ENCODE measurements at places on chromosomes 3 and 15.

DNA sequence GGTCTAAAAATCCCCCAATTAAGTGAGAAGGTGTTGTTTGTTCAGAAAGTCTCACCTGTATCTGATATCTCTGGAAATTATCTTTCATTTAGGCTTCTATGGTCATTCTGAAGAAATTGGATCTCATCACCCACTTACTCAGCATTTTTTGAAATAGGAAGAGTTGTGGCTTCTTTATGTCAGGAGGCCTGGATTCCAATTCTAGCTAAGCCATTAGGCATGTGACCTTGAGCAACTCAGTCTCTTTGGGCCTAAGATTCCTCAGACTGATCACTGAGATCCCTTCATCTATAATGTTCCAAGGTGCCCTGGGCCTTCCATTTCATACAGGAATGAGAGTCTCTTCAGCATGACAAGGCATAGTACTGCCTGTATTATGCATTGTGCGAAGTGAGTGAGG, 70.3 kb downstream of the ARHGEF26 start:
- DNase-seq = no peak

DNA sequence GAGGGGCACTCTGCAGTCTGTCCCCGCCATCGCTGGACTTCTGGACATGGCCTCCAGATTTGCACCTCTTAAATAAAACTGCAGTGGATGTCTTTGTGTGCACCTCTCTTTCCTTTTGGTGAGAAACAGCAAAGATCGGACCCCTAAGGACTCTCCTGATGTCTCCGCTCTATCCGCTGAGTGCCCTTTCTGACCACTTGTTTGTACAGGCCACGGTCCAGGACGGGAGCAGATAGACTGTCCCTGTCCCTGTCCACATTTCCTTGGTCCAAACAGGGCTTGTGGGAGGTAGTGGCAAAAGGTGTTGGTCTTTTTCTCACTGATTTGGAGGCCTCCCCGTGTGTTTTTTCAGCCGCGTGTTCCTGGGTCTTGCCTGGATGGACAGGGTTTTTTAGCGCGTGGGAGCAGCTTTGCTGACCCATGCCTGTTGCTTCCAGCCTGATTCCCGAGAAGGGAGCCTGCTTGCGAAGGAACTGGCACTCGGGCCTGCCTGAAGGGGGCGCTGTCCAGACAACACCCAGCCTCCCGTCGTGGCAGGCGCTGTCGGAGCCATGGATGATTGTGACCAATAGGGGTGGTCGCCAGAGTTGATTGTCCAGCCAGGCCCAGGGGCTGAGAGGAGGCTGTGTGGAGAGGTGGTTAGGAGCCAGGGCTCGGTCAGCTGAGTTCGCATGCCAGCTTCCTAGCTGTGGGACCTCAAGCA, 13.2 kb upstream of the STAB1 start:
- no peak for DNase-seq

DNA sequence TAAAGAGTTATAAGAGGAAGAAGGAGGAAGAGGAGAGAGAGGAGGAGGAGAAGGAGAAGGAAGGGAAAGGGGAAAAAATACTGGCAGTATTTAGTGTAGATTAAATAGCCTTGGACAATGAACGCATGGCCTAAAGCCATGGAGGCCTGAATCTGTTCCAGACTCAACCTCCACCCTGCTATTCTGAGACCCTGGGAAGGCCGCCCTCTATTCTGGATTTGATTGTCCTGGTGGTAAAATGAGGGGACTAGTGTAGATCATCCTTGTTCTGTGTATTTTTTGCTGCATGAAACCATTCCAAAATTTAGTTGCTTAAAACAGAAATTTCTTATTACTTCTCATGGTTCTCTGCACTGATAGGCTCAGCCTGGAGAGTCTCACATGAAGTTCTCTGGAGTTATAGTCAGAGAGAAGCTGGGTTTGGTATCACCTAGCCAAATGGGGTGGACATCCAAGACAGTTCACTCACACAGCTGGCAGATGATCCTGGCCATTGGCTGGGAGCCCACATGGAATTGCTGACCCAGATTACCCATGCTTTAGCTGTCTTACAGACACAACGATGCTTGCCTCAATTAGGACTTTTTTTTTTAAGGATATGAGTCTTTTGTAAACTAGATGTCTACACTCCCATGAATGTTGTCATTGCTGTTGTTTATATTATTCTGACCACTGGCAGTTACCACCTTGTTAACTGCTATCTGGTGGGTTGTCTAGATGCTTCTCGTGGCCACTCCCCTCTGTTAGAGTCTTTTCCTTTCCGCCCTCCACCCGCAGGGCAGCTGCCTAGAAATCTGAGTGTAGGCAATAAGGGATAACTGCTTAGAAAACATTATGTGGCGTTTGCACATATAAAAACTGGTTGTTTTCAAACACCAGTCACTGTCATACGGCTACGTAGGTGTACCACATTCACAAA, 149.9 kb downstream of the SST start:
- no peak for DNase-seq

DNA sequence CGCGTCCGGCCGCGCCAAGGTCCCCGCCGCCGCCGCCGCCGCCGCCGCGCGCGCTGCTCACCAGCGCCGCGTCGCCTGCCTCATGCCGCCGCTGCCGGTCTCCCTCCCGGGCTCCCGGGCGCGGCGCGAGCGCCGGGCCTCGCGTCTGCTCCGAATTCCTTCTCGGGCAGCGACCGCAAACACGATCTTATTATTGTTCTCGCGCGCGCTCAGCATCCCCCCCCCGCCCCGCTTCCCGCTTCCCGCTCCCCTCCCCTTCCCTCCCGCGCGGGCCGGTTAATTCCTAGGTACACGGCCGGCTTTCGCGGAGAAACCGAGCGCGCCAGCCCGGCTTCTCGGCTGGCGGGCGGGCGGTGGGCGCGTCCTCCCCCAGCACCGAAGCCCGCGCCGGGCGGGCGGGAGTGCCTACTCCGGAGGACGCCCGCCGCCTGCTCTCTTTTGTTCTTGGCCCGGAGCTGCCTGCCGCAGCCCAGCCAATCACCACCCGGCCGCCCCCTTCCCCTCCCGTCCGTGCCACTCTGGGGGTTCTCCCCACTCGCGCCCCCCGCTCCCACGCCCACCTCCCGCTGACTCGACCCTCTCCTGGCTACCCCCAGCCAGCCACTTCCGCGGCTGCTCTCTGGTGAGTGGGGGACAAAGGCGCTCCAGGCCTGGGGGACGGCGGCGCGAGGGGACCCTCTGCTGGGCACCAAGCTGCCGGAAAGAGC, at the start of gene HDGFL3:
TSS of gene HDGFL3 (minus strand) at position 164 of the 707 bp plus-strand sequence. CDS start 409 bp downstream, outside the sequence.
- no peak for DNase-seq

DNA sequence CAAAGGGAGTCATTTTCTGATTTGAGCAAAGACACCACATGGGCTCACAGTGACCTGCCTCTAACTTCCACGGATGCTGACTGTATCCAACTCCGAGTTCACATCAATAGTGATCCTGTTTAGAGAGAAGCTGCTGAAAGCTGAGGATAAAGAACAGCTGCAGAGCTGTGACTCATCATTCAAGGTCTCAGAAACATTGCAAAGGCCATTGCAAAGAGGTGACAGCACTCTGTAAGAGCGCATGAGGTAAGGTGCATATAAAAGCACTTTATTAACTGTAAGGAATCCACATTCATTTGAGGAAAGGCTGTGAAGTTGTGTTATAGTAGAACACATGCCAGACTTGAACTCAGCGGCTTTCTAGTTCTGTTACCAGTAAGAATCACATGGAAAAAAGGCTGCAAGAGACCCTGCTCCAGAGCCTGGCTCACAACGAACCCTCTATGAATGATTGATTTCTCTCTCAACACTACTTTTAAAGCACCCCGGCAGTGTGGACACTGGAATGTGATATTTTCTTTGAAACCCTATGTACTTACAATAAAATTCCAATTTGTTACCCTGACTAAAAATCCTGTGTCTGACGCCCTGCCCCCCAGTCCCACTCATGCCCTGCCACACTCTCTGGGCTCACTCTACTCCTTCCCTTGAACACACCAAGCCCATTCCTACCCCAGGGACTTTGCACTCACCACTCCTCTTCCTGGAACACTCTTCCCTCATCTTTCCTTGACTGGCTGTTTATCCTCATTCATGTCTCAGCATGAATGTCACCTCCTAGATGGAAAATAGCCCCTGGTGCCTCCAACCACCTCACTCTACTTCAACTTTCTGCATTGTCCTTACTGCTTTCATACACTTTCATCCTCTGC, 111.2 kb downstream of the LSM3 start:
- DNase-seq = peak; percentile 31

DNA sequence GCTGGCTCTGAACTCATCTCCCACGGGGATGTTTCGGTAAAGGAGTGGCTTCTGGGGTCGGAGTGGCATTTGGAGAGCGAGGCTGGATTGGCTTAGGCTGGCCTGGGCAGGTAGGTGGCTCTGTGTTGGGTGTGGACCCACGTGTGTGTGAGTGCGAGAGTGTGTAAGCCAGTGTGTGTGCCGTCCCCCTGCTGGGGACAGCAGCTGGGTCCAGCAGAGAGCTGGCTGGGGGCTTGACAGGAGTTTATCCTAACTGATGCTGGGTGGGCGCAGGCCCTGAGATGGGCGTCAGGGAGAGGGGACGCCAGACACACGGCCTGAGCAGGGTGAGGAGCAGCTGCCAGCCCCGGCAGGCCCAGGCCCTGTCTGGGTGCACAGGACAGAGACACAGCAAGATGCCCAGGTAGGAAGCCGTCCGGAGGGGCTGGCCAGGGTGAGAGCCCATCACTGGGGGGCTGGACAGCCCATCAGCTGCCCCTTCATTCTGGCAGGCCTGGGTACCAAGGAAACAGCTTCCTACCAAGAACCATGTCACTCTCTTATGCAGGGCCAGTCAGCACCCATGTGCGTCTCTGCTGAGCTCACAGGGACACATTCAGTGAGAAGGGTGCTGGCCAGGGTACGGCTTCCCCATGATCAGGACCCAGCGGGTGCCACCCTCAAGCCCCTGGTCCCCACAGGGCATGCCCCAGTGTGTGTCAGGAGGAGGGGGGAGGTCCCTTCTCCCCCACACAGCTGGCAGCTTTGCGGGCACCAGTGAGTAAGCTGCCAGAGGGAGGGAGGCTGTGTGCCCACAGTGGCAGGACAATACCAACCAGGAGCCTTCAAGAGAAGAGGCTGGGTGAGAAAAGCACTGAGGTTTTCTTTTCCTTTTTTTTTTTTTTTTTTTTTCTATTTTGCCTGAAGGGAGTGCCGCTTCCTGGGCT, 1.1 kb downstream of the PAK6 start:
- DNase-seq = no peak

- DNase-seq = no peak
Measured at GRCh38 chr15:101322016-101322695, 27.1 kb upstream of the SNRPA1 start.

- DNase-seq = no peak
Measured at GRCh38 chr3:134095005-134095404, 65.3 kb upstream of the SLCO2A1 start.

DNA sequence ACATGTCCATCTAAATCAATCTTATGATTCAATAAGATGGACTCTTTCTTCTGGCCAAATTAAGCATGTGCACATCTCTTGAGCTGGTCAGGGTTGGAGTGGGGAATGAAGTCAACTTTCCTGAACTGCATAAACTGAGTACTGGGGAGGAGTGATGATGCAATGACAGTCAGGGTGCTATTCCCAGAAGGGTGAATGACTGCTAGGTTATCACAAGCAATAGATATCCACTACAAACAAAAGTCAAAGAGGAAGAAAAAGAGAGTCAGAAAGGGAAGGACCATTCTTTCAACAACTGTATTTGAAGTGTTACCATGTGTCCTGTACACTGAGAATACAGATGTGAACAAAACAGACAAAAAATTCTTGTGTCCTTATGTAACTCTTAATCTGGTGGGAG, 70.0 kb downstream of the ALCAM start:
- no peak for DNase-seq

DNA sequence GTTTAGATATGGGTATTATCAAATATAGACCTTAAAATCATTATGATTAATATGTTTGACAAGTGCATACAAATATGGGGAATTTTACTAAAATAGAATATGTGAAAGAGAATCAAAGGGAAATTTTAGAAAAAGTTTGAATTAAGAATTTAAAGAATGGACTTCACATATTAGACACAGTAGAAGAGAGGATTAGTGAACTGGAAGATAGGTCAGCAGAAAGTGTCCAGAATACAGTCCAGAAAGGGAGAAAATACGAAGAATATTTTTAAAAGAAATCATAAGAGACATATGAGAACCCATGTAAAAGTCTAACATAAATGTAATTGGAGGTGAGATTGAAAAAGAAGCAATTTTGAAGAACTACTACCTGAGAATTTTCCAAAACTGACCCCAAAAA, 139.9 kb downstream of the DTWD1 start:
- no peak for DNase-seq

- DNase-seq = no peak
Measured at GRCh38 chr3:177149106-177149505, 48.2 kb downstream of the TBL1XR1 start.

- no peak for DNase-seq
Measured at GRCh38 chr15:92773340-92773739, 117.8 kb upstream of the FAM174B start.

- no peak for DNase-seq
Measured at GRCh38 chr3:128432971-128433836, 33.5 kb downstream of the DNAJB8 start.

DNA sequence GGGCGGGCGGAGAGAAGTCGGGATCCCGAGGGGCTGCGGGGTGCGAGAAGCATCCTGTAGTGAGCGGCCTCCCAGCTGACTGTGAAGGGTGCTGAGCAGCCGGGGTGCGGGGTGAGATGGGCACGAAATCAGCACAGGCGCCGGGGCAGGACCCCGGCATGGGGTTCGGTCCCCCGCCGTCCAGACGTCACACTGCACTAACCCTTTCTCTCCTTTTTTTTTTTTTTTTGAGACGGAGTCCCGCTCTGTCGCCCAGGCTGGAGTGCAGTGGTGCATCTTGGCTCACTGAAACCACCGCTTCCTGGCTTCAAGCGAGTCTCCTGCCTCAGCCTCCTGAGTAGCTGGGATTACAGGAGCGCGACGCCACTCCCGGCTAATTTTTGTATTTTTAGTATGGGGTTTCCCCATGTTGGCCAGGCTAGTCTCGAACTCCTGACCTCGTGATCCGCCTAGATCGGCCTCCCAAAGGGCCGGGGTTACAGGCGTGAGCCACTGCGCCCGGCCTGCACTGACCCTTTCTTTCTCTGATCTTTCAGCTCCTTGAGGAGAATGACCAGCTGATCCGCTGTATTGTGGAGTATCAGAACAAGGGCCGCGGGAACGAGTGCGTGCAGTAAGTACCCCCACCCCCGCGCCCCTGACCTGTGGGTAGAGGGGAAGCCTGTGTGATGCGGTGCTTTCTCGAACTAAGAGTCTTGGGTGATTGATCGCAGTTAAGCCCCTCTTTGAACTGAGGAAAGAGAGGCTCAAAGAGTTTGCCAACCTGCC, 513 bp downstream of the SS18L2 start:
- no peak for DNase-seq

DNA sequence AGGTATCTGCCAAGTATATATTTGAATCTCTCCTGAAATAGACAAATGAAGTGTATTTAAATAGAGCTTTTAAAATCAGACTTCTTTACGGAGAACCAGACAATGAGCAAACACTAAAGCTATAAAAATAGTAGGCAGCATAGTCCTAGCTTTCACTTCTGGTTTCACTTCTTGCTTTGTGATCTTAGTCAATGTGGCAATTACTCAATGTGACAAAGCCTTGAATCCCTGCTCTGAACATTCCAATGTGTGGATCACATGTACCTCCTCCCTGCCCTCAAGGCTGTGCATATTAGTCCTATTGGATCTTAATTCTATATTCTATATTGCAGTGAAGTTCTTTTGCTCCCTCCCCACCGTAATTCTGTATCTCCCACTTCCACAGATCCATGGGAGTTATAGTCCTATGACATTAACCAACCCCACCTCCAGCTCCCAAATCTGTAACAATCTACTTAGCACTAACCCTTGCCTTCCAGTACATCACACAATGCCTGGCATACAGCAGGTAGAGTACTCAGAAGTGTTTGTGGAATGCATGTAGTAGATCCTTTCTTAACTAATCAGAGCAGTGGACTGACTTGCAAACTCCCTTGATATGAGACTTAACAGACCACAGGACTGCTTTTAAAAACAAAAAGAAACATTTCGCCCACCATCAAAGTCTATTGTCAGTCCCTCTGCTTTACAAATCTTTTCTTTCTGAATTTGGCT, 24.3 kb upstream of the CP start:
- no peak for DNase-seq
